GM18507 (cell line): ENCODE measurements at places on chromosomes 2 and 18.

- no peak for DNase-seq
These were observed 1352.9 kb upstream of the CHAC2 start for GRCh38 chr2:52414561-52415295.

GRCh38 chr2:53751728-53752127, 15.9 kb upstream of the CHAC2 start:
- no peak for DNase-seq

GRCh38 chr2:62407401-62407800, 98.6 kb downstream of the TMEM17 start:
- no peak for DNase-seq

GRCh38 chr2:111930875-111931274, 32.5 kb downstream of the MERTK start:
- no peak for DNase-seq

GRCh38 chr2:45962177-45962921, 310.9 kb downstream of the PRKCE start:
- no peak for DNase-seq

- DNase-seq: no peak
These were observed 650.2 kb downstream of the SUCLG1 start for GRCh38 chr2:83808878-83809277.

- no peak for DNase-seq
These were observed 11.0 kb downstream of the EIF5B start for GRCh38 chr2:99348173-99348572.

DNA sequence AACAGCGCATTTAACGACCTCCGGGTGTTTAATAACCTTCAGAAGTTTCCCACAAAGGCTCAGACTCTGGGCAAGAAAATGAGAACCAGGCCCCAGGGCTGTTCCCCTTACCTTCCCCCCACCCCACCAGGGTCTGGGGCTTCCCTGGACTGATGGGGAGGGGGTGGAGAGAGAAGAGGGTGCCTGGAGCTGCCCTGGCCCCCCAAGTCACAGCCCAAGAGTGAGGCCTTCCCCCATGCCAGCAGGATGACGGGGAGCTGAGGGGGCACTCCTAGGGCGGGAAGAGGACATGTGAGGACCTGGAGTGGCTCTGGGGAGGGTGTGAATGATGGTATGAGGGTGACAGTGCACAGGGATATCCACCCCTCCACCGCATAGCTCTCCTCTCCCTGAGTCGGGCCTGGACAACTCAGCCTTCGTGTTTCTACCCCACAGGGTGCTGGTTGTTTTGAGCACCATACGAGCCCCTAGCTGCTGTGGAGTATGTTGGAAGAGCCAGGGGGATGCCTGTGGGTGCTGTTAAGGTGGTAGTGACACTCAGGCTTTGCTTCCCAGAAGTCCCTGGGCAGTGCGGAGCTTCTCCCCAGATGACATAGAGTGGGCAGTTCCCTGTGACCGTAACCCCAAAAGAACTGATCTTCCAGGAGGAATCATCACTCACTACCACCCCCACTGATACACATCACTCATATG, 3.9 kb downstream of the PKDCC start:
- no peak for DNase-seq

- no peak for DNase-seq
These were observed 173.9 kb upstream of the PID1 start for GRCh38 chr2:229445019-229445418.

DNA sequence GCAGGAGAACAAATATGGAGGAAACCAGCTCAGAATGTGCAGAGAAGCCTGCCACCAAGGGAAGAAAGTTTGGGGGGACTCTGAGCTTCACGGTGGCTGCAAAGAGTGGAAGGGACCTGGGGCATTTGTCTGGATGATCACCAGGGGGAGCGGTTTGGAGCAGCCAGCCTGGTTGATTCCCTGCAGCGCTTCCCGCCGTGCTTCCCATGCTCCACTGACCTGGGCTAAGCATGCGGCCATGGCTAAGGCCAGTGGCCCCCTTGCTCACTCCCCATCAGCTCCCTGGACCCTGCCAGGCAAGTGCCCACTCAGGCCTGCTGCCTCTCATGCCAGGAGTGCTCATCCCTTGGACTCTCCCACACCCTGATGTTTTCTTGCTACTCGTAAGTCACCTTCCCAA, 27.0 kb downstream of the NTSR2 start:
- no peak for DNase-seq

GRCh38 chr2:162029287-162029901, 44.6 kb downstream of the DPP4 start:
- no peak for DNase-seq
